ENCODE measurements at places on chromosomes 5 and 9.

DNA sequence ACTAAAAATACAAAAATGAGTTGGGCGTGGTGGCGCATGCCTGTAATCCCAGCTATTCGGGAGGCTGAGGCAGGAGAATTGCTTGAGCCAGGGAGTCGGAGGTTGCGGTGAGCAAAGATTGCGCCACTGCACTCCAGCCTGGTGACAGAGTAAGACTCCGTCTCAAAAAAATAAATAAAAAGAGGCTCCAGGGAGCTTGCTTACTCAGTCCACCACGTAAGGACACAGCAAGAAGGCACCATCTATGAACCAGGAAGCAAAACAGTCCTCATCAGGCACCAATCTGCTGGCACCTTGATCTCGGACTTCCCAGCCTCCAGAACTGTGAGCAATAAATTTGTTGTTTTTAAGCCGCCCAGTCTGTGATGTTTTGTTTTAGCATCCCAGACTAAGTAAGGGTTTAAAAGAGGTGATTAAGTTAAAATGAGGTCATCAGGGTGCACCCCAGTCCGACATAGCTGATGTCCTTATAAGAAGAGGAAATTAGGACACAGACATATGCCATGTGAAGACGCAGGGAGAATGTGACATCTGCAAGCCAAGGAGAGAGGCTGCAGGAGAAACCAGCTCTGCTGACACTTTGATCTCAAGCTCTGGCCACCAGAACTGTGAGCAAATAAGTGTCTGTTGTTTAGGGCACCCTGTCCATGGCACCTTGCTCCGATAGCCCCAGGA is 45.9 kb downstream of the C9orf50 start:
- no peak for DNase-seq

- DNase-seq, result no peak
These were observed 170.0 kb downstream of the CCDC171 start for GRCh38 chr9:15722888-15723287.

- no peak for DNase-seq
These were observed 29.0 kb downstream of the TENT4A start for GRCh38 chr5:6742081-6742758.

- no peak for DNase-seq
These were observed 288.7 kb downstream of the ZSWIM6 start for GRCh38 chr5:61620699-61621182.

GRCh38 chr5:74281166-74281565 is 359.4 kb downstream of the ENC1 start:
- no peak for DNase-seq
